Heart right ventricle (tissue), 16 donors: ENCODE measurements at places on chromosomes 4 and X. TPM values are rescaled to one million over a fixed set of nuclear protein-coding genes. Genes with fewer than 3 reads are reported as not detected.

- peaks cover 48% of the 10 kb centered on the region for H3K4me1 ChIP-seq
- H3K4me3 ChIP-seq = no peak overlapping the region
- no peak for DNase-seq
- H3K27me3 ChIP-seq = no peaks in the 10 kb centered on the region
- no peak overlapping the region for H3K27ac ChIP-seq
- H3K36me3 ChIP-seq = peaks cover 70% of the 10 kb centered on the region
These were observed 5.7 kb downstream of the CDKN2AIP start for GRCh38 chr4:183450108-183450507.

DNA sequence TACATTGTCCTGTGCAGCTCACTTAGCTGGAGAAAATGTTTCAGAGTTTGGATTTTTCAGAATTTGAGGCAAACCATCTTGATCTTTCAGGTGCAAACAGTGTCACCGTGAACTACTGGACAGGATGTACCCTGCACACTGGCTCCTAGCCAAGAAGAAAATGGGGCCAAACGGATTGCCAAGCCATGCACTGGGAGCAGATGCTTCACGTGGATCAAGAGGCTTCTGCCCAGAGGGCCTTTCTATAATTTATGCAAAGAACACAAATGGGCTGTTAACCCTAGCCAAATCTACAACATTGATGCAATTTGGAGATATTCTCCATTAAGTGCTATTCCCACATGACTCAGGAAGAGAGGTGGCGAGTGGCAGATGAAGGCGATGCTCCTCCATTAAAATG is 46.9 kb upstream of the ATP8A1 start:
- no peak for DNase-seq
- no peaks in the 10 kb centered on the region for H3K36me3 ChIP-seq
- H3K4me3 ChIP-seq = no peak overlapping the region
- no peaks in the 10 kb centered on the region for H3K4me1 ChIP-seq
- H3K27me3 ChIP-seq = no peaks in the 10 kb centered on the region
- H3K27ac ChIP-seq = no peak overlapping the region

GRCh38 chr4:122003335-122003734 is 51.5 kb upstream of the TRPC3 start:
- no peak overlapping the region for H3K4me3 ChIP-seq
- DNase-seq = no peak
- no peak overlapping the region for H3K27ac ChIP-seq
- H3K4me1 ChIP-seq = no peaks in the 10 kb centered on the region

GRCh38 chr4:83071116-83071515 is 36.1 kb downstream of the COPS4 start:
- no peak for DNase-seq
- H3K27ac ChIP-seq = no peak overlapping the region
- H3K27me3 ChIP-seq = no peaks in the 10 kb centered on the region
- no peaks in the 10 kb centered on the region for H3K4me1 ChIP-seq
- H3K36me3 ChIP-seq = peaks cover 7% of the 10 kb centered on the region

GRCh38 chrX:149572743-149573142 is 14.5 kb downstream of the MAGEA9B start:
- DNase-seq = no peak
- no peak overlapping the region for H3K4me3 ChIP-seq
- H3K27me3 ChIP-seq = no peaks in the 10 kb centered on the region
- no peaks in the 10 kb centered on the region for H3K36me3 ChIP-seq

DNA sequence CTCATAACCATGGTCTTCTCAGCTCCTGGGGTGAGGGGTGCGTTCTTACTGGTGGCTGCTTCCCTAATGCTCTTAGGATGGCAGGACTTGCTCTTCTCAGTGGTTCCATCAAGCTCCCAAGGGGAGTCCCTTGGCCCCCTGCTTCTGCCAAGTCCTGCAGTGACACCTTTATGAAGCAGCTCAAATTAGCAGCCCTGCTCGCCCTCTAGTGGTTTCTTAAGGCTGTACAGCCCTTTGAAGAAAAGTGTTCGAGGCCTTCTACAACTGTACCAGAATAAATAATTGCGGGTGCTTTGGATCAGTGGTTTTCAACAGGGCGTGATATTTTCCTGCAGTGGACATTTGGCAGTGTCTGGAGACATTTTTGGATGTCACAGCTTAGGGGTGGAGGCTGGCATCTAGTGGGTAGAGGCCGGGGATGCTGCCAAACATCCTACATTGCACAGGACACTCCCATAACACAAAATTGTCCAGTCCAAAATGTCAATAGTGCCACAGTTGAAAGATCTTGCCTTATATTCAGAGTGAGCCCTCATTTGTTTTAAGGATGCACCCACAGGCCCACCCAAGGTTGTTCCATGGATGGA is 204.7 kb upstream of the S100G start:
- no peaks in the 10 kb centered on the region for H3K27me3 ChIP-seq
- H3K4me1 ChIP-seq = no peaks in the 10 kb centered on the region

- H3K4me3 ChIP-seq = no peak overlapping the region
- no peaks in the 10 kb centered on the region for H3K27me3 ChIP-seq
- H3K36me3 ChIP-seq = no peaks in the 10 kb centered on the region
- H3K4me1 ChIP-seq = peaks cover 17% of the 10 kb centered on the region
- H3K27ac ChIP-seq = no peak overlapping the region
These were observed 58.0 kb downstream of the FGF16 start for GRCh38 chrX:77505227-77505626.

GRCh38 chr4:6854098-6854744 is 55.4 kb upstream of the TBC1D14 start:
- no peaks in the 10 kb centered on the region for H3K27me3 ChIP-seq
- no peaks in the 10 kb centered on the region for H3K4me1 ChIP-seq
- H3K4me3 ChIP-seq = no peak overlapping the region

DNA sequence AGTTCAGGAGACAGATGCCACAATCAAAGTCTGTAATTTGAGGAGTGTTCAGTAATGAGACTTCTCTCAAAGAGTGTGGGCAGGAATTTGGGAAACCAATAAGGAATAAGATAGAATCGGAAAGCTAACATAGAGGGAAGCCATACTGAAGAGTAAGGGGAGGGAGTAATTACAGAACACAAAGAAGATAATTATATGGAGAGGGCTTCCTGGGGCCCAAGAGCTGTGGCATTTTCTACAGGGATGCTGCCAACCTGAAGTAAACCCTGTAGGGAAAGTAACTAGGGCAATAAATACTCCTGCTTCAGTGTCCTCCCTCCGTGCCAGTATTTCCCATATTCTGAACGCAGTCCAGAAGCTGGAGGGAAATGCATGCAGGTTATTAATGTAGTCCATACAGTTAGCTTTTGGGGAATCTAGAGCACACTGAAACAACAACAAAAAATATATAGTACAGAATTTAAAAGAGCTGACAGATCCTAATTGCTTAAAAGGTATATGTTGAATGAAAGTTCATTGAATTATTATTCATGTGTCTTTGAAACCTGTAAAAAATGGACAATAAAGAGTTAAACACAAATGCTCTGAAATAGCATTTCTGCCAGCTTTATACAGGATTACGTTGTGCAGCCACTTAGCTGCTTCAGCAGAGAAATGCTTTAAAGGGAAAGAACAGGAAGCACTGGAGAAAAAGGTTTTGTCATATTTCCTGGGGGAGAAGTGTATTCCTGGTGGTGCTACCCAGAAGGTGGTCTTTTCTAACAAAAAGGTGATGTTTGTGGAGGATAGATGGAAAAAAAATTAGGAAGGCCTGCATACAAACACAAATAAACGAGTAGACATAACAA is 48.0 kb downstream of the CXXC4 start:
- no peaks in the 10 kb centered on the region for H3K4me1 ChIP-seq
- H3K4me3 ChIP-seq = no peak overlapping the region
- H3K27ac ChIP-seq = no peak overlapping the region
- no peak for DNase-seq
- no peaks in the 10 kb centered on the region for H3K36me3 ChIP-seq

GRCh38 chr4:127988638-127989037 is 23.4 kb downstream of the ABHD18 start:
- H3K4me3 ChIP-seq = no peak overlapping the region
- H3K27me3 ChIP-seq = no peaks in the 10 kb centered on the region
- no peaks in the 10 kb centered on the region for H3K36me3 ChIP-seq
- no peak overlapping the region for H3K27ac ChIP-seq

GRCh38 chr4:133320576-133321170 is 171.6 kb downstream of the PCDH10 start:
- no peaks in the 10 kb centered on the region for H3K27me3 ChIP-seq
- no peaks in the 10 kb centered on the region for H3K36me3 ChIP-seq
- no peak overlapping the region for H3K27ac ChIP-seq
- no peaks in the 10 kb centered on the region for H3K4me1 ChIP-seq
- no peak for DNase-seq
- H3K4me3 ChIP-seq = no peak overlapping the region

- H3K36me3 ChIP-seq = no peaks in the 10 kb centered on the region
- no peak for DNase-seq
- no peaks in the 10 kb centered on the region for H3K4me1 ChIP-seq
- no peak overlapping the region for H3K4me3 ChIP-seq
- H3K27ac ChIP-seq = no peak overlapping the region
These were observed 639.6 kb downstream of the MID1IP1 start for GRCh38 chrX:39440799-39441284.

- peaks cover 10% of the 10 kb centered on the region for H3K4me1 ChIP-seq
- no peak for DNase-seq
- no peaks in the 10 kb centered on the region for H3K36me3 ChIP-seq
- H3K27me3 ChIP-seq = no peaks in the 10 kb centered on the region
- no peak overlapping the region for H3K27ac ChIP-seq
These were observed 47.9 kb downstream of the JADE3 start for GRCh38 chrX:46959985-46960700.

The OTC gene
- 0.38 TPM for total RNA-seq

The ERAS gene
- total RNA-seq = not detected

The NHSL2 gene
- total RNA-seq = 3.4 TPM

The ARX gene
- not detected for total RNA-seq

The RTL9 gene
- total RNA-seq = 0.59 TPM

The NDUFA1 gene
- 584 TPM for total RNA-seq

The TCEAL8 gene
- total RNA-seq = 51.7 TPM
